ENCODE measurements at places on chromosomes 3 and 15. TPM values are rescaled to one million over a fixed set of nuclear protein-coding genes. Genes with fewer than 3 reads are reported as not detected.

Gene ZNF660
- total RNA-seq = 3.4 TPM

DNA sequence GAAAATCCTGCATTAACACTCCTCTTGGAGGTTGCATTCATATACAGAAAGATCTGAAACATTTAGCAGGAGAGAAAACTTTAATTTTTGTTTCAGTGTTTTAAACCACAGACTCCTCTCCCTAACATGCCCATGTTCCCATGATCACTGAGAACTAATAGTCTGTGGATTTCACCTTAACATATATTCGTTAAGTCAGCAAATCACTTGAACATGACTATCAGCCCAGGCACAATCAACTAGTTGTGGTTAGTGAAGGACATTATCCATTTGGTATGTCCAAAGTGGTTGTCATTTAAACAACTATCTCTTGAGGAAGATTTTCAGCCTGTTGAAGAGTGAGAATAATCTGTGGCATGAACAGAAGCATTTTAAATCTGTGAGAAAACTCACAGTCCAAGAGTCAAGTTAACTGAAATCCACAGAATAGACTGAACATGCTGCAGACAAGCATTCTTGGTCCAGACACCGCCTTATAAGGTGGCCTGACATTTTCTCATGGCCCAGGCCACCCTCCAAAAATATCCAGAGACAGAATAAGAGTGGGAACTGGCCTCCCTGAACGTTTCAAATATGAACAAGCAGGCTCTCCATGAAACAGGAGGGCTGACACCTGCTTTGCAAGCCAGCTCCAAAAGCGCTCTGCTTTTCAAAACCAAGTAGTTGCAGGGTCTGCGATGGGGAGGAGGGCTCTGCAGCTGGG lies 39.9 kb upstream of the ADCY5 start:
- DNase-seq = no peak

DNA sequence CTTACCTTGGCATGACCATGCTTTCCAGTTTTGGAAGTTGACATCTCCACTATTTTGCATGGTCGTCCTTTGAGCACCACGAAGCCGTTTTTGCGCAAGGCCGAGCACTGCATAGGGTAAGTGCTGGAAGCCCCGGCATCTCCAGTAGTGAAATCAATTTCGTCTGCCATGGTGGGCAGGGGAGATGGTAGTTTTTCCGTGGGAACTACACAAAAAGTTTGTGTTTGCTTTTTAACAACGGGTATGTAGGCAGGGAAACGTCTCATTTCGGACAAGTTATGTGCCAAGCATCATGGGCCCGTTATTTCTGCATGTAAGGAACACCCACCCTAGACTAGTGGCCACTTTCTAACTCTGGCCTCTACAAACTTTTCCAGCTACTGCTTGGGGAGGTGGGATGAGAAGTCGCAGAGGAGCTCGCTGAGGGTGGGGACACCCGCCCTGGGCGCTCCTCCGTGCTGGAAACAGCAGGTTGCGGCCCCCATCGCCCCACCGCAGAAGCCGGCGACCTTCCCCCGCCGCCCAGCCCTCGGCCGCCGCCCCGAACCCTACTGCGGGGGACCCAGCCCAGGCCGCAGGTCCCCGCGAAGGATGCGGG lies 701 bp downstream of the EIF5A2 start:
- peak; percentile 31 for DNase-seq

GRCh38 chr3:156676768-156677479 lies 2.5 kb downstream of the TIPARP start:
- no peak for DNase-seq

Gene CLDN18
- 0.62 TPM for total RNA-seq

DNA sequence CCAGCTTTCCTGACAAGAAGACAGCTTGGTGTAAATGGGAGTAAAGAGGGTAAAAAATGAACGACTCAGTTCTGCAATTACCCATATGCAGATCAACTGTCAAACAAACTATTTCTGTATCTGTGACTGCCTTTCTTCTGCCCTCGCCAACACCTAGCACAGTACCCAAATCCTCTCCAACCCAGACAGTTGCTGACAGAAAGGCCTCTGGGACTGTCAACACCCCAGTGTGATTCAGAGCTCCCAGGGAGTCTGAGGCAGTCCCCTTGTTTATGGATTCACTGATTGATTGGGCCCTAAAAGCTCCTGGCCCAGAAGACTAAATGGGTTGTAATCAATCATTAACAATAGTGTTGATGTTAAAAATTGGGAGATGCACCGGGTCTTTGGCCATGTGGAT lies 20.2 kb downstream of the IL17RD start:
- no peak for DNase-seq

Gene GRM2
- 0.21 TPM for total RNA-seq

Gene DISP2
- 4.1 TPM for total RNA-seq

GRCh38 chr3:16604433-16604832 lies 790 bp downstream of the DAZL start:
- DNase-seq = no peak

Gene HYAL3
- total RNA-seq = 3.1 TPM

Gene GOLGA8O
- total RNA-seq = 0.92 TPM

Gene PIGBOS1
- 8.6 TPM for total RNA-seq

Gene ACOX2
- total RNA-seq = 12.6 TPM

Gene ITIH1
- not detected for total RNA-seq

GRCh38 chr3:14915636-14916222 lies 31.7 kb upstream of the NR2C2 start:
- peak; percentile 25 for DNase-seq

- peak; percentile 56 for DNase-seq
Observed at GRCh38 chr3:183698318-183698751, 738 bp downstream of the YEATS2 start.

- no peak for DNase-seq
Observed at GRCh38 chr3:105729667-105730066, 139.1 kb downstream of the CBLB start.

DNA sequence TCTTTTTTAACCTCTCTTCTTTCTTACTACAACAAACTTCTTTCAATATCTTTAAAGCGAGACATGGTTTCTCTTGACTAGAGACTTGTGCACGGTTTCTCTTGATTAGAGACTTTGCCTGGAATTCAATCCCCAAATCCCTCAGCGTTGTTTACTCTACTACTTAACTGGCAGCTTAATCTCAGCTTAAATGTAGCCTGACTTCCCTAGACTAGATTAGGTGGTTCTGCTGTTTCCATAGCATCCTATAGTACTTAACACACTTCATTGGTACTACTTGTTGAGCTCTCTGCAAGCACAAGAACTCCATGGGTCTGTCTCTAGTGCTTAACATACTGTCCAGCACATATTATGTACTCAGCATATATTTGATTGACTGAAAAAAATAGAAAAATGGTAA lies 168.2 kb upstream of the GPR149 start:
- no peak for DNase-seq

DNA sequence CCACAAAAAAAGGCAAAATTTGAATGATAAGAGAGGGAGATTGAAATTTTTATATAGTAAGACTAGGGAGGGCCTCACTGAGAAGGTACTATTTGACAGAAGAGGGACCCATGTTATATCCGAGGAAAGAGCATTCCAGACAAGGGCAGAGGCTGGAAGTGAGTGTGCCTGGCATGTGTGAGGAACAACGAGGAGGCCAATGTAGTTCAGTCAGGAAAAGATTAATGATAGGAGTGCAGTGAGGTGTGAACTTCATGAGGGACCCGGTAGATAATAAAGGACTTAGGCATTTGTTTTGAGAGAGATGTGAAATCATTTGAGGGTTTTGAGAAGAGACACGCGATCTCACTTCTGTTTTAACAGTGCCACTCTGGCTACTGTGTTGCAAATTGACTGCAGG lies 36.3 kb downstream of the ASTE1 start:
- DNase-seq = no peak

Gene IQCB1
- 24.7 TPM for total RNA-seq

All from tongue (tissue), 3 donors.